Sigmoid colon (tissue), 7 donors: ENCODE measurements at places on chromosomes 16 and 17. TPM values are rescaled to one million over a fixed set of nuclear protein-coding genes. Genes with fewer than 3 reads are reported as not detected.

The FOXJ1 gene
- total RNA-seq, result not detected

The CRHR1 gene
- total RNA-seq, result not detected

The PPP1R27 gene
- not detected for total RNA-seq

The SLC38A8 gene
- total RNA-seq, result not detected

The PCTP gene
- total RNA-seq, result 25.0 TPM

The WNT9B gene
- total RNA-seq, result not detected

The BCO1 gene
- total RNA-seq, result 2.1 TPM

The NGFR gene
- total RNA-seq, result 6.9 TPM

The PPM1E gene
- total RNA-seq, result 0.16 TPM

The EVI2B gene
- total RNA-seq, result 17.5 TPM

- no peak for DNase-seq
Observed at GRCh38 chr17:8700546-8700945, 44.1 kb downstream of the CCDC42 start.

DNA sequence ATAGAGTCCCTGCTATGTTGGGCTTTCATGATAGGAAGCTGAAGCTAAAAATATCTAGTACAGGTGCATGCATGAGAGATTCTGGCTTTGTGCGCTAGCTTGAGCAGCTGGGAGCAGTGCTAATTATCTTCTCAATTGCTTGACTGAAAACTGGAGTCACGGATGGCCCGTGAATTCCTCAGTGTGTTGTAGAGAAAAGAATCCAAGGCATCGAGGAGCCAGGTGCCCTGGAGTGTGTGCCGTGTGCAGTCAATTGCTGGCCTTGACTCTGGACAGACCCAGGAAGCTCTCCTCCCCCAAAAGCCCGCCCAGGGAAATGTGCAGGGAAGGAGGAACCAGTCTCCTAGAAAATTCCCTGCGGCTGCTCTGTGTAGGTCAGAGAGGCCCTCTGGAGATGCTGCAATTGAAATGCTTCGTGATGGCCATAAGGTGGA lies 14.2 kb downstream of the LGALS3BP start:
- no peak for DNase-seq

GRCh38 chr16:48960830-48961229 lies 320.8 kb downstream of the CBLN1 start:
- no peak for DNase-seq

- DNase-seq, result no peak
Observed at GRCh38 chr16:83433201-83433600, 374.6 kb upstream of the HSBP1 start.

- no peak for DNase-seq
Observed at GRCh38 chr16:73846356-73846755, 450.3 kb upstream of the PSMD7 start.

DNA sequence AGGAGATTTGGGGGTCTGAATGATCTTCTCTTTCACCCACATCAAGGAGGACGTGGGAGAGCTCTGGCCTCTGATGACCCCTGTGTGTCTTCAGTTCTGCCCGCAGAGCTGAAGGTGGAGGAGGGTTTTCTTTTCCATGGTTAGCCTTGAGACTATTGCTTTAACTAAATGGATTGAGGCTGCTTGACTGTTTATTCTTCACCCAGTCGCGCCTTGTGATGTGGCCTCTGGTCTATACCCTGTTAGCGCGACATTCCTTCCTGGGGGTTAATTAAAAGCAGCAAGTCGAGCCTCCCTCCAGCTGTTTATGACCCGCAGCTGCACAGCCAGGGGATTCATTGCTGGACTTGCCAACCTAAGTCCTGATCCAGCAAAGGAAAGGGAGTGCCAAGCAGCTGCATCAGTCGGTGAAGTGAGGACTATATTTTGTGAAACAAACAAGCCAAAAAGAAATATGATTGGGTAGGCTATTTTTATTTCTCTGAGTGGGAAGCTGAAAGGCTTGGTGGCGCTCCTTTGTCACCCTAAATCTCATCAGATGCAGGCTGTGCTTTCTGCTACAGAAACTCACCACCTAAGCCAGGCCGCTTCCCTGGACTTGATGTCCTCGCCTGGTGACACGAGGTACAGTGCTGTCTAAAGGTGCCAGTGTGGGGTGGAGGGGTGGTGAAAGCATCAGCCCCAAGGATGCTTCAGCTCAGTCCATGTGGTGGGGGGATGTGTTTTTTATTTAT lies 11.0 kb upstream of the SEC14L1 start:
- DNase-seq, result no peak

GRCh38 chr17:30290696-30291542 lies 825 bp downstream of the BLMH start:
- peak; percentile 68 for DNase-seq

DNA sequence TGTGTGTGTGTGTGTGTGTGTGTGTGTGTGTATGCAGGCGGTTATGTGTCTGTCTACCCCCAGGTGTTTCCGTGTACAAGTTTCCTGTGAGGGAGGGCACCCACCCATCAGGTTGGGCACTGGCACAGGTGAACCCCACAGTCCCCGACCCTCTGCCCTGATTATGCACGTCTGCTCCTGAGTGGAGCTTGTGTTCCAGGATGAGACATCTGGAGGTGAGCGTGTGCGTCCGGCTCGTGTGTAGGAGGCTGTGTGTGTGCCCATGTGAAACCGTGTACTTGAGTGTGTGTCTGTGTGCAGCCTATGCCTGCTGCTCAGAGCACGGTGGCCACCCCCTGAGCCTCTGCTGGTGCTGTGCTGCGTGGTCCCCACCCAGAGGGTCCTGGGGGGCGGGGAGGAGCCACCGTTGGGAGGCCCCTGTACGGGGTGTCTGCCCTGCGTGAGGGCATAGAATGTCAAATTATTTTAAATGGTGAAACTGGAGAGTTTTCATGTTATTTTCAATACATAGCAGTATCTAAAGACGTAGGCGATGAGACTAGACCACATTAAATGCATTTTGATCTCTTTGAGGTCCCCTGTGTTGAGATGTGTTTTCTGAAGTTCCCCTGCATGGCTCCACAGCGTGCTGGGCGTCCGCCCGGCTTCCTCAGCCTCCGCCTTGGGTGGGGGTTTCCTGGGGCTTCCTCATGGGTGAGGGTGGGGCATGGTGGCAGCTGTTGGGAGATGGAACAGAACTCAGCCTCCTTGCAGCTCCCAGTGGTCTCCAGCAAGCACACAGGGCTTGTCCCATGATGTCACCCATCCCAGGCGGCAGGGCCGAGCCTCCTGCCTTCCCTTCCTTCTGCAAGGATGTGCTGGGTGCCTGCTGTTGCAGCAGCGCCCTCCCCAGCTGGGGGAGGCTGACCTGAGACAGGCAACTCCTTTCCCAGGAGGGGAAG lies 43.4 kb downstream of the KCNJ12 start:
- peak; percentile 49 for DNase-seq

DNA sequence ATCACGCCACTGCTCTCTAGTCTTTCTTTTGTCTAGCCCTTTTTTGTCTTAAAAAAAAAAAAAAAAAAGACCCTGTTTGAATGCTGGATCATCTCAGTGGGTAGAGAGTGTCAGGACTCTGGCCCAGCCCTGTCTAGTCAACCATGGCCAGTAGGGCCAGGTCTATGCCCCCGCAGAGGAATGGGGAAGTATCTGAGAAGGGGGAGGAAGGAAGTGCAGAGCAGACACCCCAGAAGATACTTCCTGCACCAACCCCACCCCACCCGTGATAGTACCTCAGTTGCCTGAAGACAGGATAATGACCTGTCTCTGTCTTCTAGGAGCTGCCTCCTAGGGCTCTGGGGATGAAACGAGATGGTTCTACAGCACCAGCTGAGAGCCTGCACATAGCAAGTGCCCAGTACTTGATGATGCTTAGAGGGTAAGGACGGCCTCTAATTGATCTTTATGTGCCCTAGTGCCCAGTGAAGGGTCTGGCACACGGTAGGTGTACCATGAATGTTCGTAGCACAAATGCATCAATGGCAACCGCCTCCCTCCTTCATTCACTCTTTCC lies 55.4 kb downstream of the ABAT start:
- peak; percentile 25 for DNase-seq

GRCh38 chr16:9650284-9650683 lies 531.9 kb downstream of the GRIN2A start:
- no peak for DNase-seq

DNA sequence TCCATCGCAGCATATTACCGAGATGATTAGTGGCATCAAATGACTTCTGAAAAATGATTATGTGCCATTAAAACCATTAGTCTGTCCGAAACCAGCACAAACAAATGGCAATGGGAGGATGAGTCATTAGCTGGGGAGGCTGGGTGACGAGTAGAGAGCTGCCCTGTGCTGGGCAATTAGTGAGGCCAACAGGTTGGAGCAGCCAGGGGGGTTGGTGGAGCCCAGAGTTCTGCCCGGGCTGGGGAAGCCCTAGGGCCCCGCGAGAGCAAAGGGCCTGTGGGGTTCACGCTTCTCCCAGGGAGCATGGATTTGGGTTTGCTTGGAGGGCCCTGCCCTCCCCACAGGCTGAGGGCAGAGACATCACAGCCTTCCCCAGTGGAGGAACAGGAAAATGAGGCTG lies 152.1 kb upstream of the RPL38 start:
- no peak for DNase-seq

DNA sequence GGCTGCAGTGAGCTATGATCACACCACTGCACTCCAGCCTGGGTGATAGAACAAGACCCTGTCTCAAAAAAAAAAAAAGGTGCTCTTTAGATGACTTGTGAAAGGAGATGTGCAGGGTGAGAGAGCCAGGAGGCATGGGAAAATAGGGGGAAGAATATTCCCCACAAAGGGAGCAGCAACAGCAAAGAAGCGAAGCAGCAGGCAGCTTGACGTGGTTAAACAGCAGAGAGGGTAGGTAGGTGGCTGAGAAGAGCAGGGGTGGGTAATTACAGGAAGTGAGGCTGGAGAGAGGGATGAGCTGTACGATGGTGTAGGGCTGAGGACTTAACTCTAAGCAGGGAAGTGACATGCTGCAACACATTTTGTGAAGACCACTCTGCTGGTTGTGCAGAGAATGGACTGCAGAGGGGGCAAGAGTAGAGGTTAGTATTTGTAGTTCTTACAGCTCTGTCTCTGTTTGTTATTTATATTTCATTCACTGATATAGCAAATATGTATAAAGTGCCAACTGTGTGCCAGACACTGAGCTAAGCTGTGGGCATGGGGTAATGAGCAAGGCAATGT lies 1.6 kb downstream of the HEATR3 start:
- DNase-seq, result no peak
